Lower leg skin (tissue), 4 donors: ENCODE measurements at places on chromosomes 1 and 21. TPM values are rescaled to one million over a fixed set of nuclear protein-coding genes. Genes with fewer than 3 reads are reported as not detected.

GRCh38 chr1:77238462-77238861 lies 19.2 kb upstream of the PIGK start:
- DNase-seq = no peak

DNA sequence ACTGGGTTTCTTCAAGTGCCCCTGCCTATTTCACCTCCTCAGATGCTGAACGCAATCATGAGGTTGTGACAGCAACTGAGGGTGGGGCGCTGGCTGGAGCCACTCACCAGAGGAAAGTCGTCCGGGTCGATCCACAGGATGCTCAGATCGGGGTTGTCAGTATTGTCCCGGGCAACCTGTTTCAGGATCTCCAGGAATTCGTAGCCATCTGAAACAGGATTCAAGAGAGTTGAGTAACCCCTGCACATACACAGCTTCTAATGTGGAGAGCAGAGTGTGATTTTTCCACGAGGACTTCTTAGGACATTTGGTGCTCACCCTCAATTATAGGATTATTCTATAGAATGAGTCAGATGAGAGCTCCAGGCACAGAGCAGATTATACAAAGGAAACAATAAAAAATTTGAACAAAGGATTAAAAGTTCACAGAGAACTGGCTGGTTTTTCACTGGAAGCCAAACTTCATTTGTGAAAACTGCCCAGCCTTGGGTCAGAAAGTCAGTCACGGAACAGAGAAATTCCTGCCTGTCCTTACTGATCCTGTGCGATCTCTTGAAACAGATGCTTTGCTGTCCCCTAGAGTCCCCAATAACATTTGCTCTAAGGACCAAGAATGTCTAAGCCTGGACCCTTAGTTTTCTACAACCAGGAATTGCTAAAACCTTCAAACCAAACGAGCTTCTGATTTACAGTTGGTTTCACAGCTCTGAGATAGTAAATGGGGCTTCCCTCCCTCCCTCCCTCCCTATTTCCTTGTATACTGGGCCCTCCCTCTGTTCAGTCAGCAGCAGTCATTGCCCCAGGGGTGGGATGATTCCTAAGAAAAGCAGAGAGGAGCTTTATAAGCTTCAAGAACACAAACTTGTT lies 63.2 kb downstream of the CASQ2 start:
- no peak for DNase-seq

GRCh38 chr1:29390075-29390474 lies 153.8 kb downstream of the PTPRU start:
- DNase-seq = no peak

DNA sequence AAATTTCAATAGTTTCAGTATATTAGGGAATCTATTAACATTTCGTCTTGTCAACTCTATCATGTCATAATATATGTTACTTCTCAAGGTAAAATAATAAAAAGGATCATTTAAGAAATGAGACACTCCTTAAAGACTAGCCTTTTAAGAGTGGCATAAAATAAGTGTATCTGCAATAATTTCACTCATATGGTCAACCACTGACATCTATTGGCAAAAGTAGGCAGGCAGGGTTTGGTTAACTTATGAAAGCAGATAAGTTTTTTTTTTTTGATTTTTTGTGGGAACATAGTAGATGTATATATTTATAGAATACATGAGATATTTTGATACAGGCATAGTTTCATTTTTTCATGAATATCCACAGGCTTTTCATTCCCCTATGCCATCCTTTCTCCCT lies 5.5 kb upstream of the RGS21 start:
- no peak for DNase-seq

DNA sequence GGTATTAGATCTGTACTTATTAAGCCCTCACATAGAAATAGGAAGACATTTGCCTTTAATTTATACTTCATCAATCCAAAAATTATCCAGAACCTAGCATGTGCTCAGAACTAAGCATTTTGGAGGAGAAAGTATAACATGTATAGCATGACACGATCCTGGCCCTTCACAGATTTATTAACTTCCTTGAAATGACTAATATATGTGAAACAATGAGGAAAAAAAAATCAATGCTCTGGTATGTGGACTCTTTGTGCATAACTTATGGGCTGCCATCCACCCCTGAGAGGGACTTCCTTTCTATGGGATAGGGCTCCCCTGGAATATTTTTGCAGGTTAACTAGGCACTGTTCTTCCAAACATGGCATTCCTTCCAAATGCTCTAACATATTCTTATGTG lies 36.6 kb downstream of the CCDC185 start:
- no peak for DNase-seq

DNA sequence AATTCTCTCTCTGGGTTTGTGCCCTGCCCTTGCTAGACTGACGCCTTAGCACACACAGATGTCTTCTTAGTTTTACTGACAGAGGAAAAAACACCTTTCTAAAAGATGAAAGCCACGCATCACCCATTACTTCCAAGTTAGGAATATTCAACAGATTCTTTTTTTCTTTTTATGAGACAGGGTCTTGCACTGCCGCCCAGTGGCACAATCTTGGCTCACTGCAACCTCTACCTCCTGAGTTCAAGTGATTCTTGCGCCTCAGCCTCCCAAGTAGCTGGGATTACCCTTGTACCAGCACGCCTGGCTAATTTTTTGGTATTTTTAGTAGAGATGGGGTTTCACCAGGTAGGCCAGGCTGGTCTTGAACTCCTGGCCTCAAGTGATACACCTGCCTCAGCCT lies 169.2 kb downstream of the APP start:
- no peak for DNase-seq

DNA sequence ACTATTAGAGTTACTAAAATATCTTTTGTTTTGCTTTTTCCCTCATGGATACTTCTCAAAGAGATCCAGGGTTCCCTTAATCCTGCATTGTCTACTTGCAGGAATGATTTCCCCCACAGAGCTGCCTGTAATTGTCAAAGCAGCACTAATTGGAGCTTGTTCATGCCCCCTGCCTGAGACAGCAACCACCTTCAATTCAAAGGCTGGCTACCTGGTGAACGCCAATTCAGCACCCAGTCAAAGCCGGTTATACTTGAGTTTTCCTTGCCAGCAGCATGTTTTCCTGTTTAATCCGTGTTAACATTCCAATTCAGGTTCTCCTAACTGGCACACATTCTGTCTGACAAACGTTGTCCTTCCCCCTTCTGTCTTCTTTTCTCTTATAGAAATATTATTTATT lies 382.9 kb downstream of the NTNG1 start:
- no peak for DNase-seq

GRCh38 chr1:234500269-234500668 lies 21.3 kb upstream of the TARBP1 start:
- DNase-seq = no peak

GRCh38 chr1:62227496-62227895 lies 32.8 kb downstream of the L1TD1 start:
- DNase-seq = no peak

DNA sequence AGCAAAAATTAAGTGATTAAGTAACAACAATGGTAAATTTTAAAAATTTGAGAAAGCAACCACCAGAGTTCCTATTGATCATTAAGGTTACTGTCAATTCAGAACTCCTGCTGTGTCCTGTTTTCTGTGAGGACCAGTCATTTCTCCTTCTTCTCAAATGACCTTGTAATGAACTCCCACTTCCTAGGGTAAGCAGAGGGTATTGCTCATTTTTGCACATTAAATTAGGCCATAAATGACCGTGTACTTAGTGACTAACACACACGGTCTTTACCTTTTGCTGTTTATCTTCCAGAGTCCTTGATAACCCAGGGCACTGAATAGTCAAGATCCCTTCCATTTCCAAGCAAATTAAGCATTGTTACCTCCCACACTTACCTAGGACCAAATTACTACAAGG lies 227.5 kb upstream of the LYPLAL1 start:
- no peak for DNase-seq

DNA sequence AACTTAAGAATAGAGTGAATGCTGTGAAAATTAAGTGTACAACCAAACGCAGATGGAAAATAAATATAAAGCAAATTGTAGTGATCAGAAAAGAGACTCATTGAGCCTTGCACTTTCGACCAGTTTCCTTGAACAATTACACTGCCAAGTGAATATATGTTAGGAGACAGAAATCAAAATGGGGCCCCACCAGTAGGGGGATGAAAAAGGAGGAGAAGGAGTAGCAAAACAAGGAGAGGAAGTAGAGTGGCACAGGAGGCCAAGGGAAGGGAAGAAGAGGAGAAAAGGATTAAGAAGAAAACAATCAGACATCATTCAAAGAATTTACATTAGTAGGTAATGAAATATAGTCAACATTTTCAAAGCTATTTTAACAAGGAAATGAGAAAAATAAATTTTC lies 1770.6 kb downstream of the PLA2G4A start:
- DNase-seq = no peak

DNA sequence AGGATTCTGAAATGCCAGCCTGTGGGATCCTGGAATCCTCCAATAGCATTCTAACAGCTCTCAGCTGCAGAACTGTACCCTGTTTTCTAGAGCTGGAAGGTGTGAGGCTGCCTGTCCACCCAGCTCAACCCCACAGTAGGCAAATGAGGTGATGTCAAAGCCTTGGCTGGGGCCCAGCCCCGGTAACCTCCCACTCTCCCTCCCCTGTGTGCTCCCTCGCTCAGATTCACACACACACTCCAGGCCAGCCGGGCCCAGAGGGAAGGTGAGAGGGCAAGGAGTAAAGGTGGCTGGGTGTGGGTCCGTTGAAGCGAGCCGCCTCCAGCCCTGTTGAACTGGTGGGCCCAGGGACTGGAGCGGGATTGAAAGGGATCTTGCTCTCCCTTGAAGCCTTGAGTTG lies at the start of gene BSND:
BSND (plus strand) TSS at position 257 of the 400 bp plus-strand sequence. CDS start 254 bp downstream, outside the sequence.
- no peak for DNase-seq

GRCh38 chr1:160711602-160712311 lies at the start of gene CD48:
CD48 (minus strand) TSS chr1:160711822; CDS start chr1:160711763, 59 bp downstream.
- no peak for DNase-seq

DNA sequence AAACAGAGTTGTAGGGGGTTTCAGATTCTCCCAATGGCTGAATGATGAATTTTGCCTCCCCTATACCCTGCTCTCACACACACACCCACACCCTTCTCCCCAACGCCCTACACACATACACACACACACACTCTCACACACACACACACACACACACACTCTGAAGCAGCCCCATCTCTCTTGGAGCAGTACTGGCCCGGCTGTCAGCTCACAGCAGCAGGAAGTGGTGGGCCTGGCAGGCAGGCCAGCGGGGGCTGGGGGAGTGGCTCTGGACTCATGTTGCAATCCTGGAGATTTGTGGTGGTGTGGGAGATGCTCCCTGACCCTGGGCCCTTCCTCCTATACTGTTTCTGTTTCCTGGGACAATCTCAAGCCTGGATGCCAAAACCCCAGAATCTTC lies 2.2 kb downstream of the IKBKE start:
- no peak for DNase-seq

DENND2C gene
- 61.2 TPM for total RNA-seq

VWA5B1 gene
- total RNA-seq = not detected

EFNA1 gene
- 235 TPM for total RNA-seq

GJA8 gene
- total RNA-seq = not detected

CZIB gene
- 29.7 TPM for total RNA-seq
